ENCODE measurements at places on chromosomes 11 and 22.

GRCh38 chr22:39012533-39013511 is 1.2 kb upstream of the APOBEC3C start:
- no peaks in the 10 kb centered on the region for H3K27me3 ChIP-seq
- H3K4me3 ChIP-seq, result no peak overlapping the region
- peaks cover 13% of the 10 kb centered on the region for H3K4me1 ChIP-seq
- no peak overlapping the region for H3K27ac ChIP-seq
- peak; percentile 8 for DNase-seq
- H3K36me3 ChIP-seq, result no peaks in the 10 kb centered on the region

DNA sequence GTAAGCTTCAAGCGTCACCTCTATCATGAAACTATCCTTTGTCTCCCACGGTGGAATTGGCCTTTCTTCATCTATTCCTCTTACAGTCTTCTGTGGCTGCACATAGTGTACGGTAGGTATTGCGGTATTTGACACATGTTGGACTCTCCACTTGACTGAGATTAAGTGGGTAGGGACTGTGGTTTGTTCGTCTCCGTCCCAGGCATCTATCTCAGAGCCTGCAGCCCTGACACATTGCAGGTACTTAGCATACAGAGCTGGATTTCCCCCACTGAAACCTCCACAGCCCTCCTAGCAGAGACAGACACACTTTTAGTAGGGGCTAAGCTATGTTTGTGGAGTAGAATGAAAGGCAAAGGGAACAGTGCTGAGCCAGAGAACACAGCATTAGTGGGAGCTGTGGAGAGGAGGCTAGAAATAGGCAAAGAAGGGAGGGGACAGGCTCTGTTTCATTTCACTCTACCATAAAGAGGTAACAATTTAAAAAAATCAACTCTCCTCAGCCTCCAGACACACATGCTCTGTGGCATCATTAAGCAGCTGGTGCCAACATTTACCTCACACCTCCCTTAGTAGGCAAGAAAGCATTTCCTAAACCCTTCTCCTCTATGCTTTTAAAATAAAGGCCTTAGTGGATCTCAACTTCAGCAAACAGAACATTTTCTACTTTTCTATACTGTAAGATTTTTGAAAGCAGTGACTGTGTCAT is 277.5 kb downstream of the KIRREL3 start:
- no peaks in the 10 kb centered on the region for H3K27me3 ChIP-seq
- no peaks in the 10 kb centered on the region for H3K36me3 ChIP-seq
- H3K27ac ChIP-seq, result no peak overlapping the region
- no peak for DNase-seq
- no peak overlapping the region for H3K4me3 ChIP-seq
- H3K4me1 ChIP-seq, result no peaks in the 10 kb centered on the region

DNA sequence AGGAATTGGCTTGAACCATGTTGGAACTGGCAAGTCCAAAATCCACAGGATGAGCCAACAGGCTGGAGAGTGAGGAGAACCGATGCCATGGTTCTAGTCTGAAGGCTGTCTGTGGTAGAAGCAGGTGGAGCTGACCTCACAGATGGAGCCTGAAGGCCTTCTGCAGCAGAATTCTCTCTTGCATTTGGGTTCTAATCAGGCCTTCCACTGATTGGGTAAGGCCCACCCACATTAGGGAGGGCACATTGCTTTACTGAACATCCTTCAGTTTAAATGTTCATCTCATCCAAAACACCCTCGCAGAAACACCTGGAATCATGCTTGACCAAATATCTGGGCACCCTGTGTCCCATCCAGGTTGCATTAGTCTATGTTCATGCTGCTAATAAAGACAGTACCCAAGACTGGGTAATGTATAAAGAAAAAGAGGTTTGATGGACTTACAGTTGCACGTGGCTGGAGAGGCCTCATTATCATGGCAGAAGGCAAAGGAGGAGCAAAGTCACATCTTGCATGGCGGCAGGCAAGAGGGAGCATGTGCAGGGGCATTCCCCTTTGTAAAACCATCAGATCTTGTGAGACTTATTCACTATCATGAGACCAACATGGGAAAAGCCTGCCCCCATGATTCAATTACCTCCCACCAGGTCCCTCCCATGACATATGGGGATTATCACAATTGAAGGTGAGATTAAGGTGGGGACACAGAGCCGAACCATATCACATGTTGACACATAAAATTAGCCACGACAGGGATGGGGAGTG is 15.9 kb downstream of the SMIM38 start:
- H3K4me1 ChIP-seq, result peaks cover 6% of the 10 kb centered on the region
- no peaks in the 10 kb centered on the region for H3K27me3 ChIP-seq
- no peak overlapping the region for H3K27ac ChIP-seq
- H3K36me3 ChIP-seq, result no peaks in the 10 kb centered on the region
- H3K4me3 ChIP-seq, result no peak overlapping the region

DNA sequence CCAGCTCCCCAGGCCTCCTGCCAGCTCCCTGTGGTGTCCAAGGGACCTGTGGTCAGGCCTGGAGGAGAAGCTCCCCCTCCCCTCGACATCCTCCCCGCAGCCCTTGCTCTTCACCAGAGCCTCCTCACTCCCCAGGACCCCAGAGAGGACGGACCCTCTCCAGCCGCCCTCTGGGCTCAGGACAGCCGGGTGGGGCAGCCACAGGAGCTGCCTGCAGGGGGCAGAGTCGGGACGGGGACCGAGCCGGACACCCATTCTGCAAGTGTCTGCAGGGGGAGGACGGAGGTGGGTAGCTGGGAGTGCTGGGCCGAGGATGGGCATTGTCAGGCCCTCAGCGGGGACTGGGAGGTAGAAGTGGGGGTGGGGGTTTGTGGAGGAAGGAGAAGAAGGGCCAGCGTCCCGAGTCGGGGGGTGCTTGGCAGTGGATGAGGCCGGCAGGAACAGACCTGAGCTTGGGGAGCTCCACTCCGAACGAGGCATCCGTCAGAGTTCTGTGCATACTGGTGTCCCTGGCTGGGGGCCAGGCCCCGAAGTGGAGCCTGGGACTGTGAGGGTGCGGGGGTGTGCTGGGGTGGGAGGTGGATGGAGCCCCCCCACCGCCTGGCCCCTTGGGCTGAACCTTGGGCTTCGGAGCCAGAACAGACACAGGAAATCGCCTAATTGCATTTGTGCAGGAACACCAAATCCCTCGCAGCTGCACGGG is 15.2 kb downstream of the PRR33 start:
- no peak overlapping the region for H3K27ac ChIP-seq
- DNase-seq, result peak; percentile 85
- H3K4me1 ChIP-seq, result peaks cover 8% of the 10 kb centered on the region

All from upper lobe of left lung (tissue), 6 donors.